ENCODE measurements at places on chromosomes 2 and 18.

DNA sequence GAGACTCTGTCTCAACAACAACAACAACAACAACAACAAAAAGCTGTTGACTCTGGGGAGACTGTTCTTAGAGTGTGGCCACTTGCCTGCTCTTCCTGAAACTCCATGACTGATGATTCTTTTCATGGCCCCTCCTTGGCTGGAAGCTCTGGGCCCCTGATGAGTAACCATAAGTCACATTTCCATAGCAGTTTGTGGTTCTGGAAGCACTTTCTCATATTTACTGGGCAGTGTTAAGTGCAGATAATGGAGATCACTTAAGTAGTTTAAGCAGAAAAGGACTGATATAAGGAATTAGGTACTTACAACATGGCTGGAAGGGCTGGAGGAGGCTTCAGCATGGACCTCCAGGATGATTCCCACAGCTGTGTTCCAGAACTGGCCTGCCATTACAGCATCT lies 147.3 kb upstream of the DLX2 start:
- DNase-seq = no peak

- no peak for DNase-seq
Observed at GRCh38 chr2:36376992-36377738, 21.6 kb downstream of the CRIM1 start.

DNA sequence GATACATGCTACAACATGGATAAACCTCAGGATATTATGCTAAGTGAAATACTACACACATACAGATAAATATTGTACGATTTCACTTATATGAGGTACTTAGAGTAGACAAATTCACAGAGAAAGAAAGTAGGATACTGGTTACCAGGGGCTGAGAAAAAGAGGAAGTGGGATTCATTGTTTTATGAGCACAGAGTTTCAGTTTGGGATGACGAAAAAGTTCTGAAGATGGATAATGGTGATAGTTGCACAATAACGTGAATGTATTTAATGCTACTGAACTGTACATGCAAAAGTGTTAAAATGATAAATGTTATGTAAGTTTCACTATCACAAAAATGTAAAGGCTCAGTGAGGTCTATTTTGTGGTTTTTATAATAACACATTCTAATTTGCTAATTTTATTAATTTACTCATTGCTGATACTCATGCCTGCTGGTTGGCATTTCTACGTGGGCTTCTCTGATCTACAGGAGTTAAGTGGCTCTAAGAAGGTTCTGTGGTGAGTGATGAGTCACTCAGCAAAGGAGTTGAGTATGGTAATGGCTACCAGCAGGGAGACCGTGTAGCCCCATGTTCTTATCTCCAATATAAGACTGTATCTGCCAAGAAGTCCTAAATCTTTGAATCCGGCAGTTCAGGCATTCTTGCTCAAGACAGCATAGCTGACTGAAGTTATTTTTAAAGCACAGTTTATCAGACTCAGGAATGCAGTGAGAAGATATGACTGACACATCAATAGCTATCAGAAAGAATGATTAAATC lies 41.1 kb downstream of the UPP2 start:
- DNase-seq = no peak

- DNase-seq = no peak
Observed at GRCh38 chr2:195613922-195614321, 43.1 kb upstream of the SLC39A10 start.

GRCh38 chr2:29097569-29097968 lies 17.6 kb upstream of the CLIP4 start:
- no peak for DNase-seq

DNA sequence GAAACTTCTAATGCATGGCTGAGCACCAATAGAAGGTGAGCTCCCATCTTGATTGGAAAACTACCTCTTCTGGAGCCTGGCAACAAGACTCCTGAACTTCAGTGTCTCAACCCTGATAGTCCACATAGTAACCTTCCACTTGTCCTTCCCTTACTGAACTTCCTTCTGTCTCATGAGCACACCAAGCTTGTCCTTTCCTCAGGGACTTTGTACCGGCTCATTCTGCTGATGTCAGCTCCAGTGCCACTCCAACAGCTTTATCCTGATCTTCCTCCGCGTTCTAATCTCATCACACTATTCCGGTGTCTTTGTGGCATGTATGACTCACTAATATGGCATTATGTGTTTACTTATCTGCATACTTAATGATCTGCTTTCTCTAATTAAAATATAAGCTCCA lies 862.0 kb upstream of the ID2 start:
- no peak for DNase-seq

DNA sequence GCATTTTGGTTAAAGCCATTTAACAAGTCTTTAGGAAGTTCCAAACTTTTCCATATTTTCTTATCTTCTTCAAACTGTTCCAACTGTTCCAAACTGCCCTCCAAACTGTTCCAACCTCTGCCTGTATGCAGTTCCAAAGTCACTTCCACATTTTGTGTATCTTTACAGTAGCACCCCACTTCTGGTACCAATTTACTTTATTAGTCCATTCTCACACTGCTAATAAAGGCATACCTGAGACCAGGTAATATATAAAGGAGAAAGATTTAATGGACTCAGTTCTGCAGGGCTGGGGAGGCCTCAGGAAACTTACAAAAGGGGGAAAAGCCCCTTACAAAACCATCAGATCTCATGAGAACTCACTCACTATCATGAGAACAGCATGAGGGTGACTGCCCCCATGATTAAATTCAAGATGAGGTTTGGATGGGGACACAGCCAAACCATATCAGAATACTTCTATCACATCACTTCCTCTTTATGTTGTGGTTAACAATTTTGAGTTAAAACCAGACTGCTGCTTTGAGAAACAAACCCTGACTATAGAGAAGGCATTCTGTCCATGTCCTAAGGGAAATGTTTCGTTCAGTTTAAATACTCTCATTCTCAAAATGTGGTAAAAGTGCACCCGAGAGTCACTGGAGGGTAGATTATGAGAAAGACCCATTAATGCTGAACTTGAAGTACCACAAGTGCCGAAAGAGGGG lies 11.0 kb downstream of the IL18R1 start:
- no peak for DNase-seq

DNA sequence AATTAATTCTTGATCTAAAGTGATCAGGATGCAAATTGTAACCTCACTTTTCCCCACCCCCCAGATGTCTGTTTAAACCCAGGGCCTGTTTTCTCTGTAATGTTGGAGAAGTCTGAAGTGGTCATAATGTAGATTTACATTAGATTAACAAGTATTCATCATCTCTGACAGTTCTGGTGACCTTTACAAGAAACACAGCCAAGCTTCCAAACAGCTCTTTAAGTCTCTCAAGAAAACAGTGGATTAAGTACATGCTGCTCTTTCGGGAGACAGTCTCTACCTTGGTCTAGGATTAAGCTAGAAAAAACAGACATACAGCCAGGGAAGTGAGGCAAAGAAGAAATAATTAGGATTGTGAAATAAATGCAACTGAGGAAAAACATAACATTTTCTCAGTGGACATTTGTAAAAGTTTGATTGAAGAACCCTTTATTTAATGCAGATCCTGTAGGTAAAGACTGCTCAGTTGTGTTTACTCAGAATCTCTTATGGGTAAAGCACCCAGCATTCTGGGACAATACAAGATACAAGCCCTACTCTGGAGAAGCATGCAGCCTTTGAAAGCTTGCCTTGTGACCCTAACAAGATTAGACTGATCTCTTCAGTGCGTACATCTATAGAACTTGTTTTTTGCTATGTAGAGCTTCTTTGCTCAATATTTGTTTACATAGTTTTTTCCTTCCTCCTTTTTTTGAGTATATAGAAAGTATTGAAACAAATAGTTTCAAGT lies 203.9 kb downstream of the PHLPP1 start:
- DNase-seq = no peak

- DNase-seq = no peak
Observed at GRCh38 chr2:239193401-239193811, 207.4 kb downstream of the HDAC4 start.

DNA sequence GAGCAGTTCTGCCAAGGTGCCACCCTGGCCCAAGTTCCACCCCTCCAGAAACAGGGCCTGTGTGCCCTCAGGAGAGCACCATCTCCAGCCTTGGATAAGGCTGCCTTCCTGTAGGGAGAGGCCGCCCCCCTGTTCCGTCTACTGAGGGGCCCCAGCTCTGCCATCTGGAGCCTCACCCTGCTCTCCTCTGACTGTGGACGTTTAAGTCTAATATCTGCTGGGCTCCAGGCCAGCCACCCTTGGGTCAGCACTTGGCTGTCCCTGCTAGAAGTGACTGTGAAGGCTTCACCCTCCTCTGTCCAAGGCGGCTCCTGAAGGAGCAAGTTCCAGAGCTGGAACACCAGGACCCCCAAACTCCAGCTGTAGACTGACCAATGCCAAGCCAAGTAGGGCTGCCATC lies 26.3 kb downstream of the RHOB start:
- DNase-seq = no peak

DNA sequence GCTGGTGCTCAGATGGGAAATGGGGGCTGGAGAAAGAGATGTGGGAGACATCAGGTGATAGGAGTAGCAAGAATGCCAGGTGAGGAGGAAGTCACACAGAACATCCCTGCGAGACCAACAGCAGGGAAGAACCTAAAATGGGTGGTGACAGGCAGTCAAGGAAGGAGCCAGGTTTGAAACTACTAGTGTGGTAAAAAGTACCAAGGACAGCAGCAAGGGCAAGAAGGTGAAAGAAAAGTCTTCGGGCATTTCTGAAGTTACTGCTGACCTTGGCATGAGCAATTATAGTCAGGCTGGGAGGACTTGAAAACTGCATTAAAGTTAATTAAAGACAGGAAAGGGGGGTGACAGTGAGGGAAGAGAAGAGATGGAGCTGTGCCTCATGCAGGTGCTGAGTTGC lies 410.4 kb downstream of the RAD51AP2 start:
- DNase-seq = no peak

GRCh38 chr2:86789687-86790133 lies 1.0 kb downstream of the CD8A start:
- DNase-seq = no peak

- no peak for DNase-seq
Observed at GRCh38 chr2:12004713-12005112, 258.3 kb downstream of the LPIN1 start.

DNA sequence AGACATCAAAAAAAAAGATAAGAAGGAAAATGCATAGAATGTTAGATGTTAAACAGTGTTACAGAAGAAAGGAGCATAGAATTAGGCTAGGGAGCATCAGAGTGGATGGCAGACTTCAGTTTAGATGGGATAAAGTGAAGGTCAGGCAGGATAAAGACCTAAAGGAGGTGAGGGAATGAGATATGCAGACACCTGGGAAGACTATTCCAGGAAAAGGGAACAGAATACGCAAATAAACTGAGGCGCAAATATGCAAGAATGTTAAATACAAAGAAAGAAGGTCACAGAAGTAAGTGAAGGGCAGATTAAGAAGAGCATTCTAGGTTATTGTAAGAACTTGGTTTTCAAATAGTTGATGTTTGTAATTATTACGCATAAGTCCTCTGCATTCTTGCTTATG lies 116.3 kb upstream of the REG3A start:
- no peak for DNase-seq

- no peak for DNase-seq
Observed at GRCh38 chr2:126723281-126723815, 67.4 kb downstream of the GYPC start.

- no peak for DNase-seq
Observed at GRCh38 chr2:194383401-194383800, 1273.6 kb upstream of the SLC39A10 start.

DNA sequence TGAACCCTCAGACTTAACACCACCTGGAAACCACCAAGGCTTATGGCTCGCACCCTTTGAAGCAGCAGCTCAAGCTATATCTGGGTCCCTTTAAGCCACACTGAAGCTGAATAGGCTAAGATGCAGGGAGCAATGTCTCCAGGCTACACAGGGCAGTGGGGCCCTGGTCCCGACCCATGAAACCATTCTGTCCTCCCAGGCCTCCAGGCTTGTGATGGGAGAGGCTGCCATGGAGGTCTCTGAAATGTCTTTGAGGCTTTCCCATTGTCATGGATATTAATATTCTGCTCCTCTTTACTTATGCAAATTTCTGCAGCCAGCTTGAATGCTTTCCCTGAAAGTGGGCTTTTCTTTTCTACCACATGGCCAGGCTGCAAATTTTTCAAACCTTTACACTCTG lies 608.7 kb downstream of the CNTNAP5 start:
- DNase-seq = no peak

GRCh38 chr2:236287656-236288055 lies 23.4 kb upstream of the ASB18 start:
- DNase-seq = no peak

GRCh38 chr2:21498016-21498415 lies 374.2 kb downstream of the TDRD15 start:
- no peak for DNase-seq

GRCh38 chr2:171432969-171433762 lies 624 bp downstream of the METTL8 start:
- DNase-seq = no peak

GRCh38 chr18:51765606-51766360 lies 568.3 kb upstream of the MEX3C start:
- no peak for DNase-seq

DNA sequence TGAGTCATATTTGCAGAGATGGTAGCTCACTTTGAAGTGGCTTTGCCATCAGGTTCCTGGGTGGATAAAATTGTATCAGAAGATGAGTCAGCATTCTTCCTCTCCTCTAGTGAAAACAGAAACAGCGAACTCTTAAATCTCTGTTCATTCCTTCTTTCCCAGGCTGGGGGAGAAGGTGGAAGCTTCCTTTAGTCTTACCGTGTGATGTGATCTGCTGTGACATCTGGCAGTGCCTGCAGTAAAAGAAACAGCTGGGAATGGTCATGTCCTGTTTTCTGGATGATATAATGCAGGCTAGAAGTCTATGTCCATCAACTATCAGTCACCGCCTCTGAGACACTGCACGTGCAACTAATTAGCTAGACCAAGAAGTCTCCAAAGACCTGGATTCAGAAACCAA lies 171.6 kb downstream of the VAPA start:
- no peak for DNase-seq

GRCh38 chr2:227780981-227781615 lies 32.5 kb upstream of the CCL20 start:
- DNase-seq = no peak

GRCh38 chr2:46846536-46846935 lies 69.1 kb downstream of the MCFD2 start:
- DNase-seq = no peak

DNA sequence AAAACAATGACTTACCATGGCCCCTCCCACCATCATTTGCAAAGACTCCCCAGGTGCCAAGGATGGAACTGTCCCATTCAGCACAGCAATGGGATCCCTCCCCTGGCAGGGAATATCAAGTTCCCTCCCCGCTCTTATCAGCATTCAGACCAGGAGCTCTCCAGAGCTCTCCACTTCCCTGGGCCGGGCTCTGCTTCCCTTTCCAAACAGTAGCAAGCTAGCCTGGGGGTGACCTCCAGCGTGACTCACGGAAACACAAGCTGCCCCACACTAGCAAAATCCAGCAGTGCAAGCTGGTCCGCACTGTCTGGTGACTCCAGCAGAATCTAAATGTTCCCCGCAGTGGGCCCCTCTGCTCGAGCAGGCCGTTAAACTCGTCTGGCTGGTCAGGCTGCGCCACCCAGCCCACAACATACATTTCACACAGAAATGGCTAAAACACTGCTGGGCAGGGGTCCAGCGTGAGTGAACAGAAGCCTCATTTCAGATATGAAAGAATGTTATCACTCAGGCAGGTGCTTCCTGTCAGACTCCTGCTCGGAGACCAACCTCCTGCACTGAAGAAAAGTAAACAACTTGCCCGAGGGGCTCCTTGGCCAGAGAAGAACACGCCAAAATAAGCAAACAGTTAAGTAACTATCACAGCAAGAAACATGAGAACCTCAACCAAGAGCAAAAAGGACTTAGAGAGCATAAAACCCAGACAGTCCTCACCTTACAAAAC lies 33.9 kb downstream of the STAT1 start:
- no peak for DNase-seq

All from NCI-H1436 treated with DMSO at 0.1 percent for 48 hours (cell line).